CD4-positive, alpha-beta T cell treated with Interleukin-1 beta for 1 hour (primary cell): ENCODE measurements at places on chromosomes 2 and 18.
A peak's percentile ranks its signal among the peaks of the same experiment; 100 is the strongest.

DNA sequence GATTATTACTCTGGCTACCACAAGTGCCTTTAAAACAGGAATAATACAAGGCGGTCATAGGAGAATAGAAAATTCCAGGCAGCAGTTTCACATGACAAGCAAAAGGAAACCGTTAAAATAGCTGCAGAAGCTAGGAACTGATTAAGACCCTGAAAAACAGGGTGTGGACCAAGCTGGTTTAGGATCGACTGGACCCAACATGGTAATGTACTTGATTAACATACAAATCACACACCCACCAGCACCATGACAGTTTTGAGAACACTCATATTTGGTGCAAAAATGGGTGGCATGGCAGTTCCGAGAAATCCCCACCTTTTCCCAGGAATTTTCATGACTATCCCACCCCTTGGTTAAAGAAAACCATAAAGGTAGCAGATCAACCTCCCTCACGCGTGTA is 51.9 kb upstream of the TMEM163 start:
- no peak for DNase-seq

DNA sequence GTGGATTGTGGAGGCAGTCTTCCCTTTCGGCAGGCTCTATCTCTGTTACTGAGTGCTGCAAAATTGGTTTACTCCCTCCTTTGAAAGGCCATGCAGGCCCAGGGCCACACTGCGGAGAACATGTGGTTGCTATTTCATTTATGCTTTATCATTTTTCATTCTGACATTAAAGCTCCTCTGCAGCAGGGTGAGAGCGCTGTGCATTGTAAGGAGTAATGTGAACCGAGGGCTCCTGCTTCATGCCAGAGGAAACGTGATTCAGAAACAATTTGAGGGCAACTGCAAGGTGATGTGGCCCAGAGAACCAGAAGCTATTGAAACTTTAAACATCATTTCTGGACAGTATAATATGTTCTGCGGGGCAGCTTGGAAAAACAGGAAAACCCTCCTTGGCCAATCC is 341.6 kb upstream of the NT5C1B start:
- no peak for DNase-seq

- no peak for DNase-seq
These were observed 674.0 kb downstream of the PLCL1 start for GRCh38 chr2:198478361-198478760.

GRCh38 chr2:186697536-186697935 is 3.7 kb downstream of the FAM171B start:
- no peak for DNase-seq

DNA sequence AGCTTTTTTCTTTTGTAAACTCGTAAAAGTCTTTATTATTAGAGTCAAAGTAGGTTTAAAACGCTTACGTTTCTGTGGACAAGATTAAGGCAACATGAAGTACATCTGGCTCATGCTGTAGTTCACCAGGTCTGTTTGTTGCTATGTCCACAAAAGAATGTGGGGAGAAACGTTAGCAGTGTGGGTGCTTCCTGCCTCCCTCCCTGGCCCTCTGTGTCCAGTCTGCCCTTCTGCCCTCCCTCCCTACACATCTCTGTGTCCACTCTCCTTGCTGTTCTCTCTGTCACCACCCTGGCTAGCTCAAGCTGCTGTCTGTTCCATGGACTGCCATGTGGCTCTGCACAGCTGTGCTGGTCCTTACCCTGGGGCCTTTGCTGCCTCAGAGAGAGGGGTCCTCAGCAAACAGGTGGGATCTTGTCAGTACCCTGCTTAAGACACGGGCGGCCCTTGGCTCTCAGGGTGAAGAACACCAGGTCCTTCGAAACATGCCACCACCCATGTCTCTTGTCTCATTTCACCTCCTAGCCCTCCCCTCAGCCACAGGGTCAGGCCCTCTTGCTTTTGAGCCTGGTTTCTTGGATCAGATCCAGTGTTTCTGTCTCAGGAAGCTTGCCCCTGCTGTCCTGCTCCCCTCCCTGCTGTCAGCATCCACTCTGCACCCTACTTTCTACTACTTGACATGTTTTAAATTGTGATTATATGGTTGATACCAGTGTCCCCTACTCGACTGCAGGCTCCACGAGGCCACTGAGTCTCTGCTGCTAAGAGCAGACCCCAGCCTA is 79.2 kb downstream of the LIMS1 start:
- DNase-seq = no peak

GRCh38 chr2:196449083-196449482 is 190.4 kb upstream of the CCDC150 start:
- no peak for DNase-seq

GRCh38 chr2:71778514-71778913 is 325.2 kb downstream of the DYSF start:
- DNase-seq = no peak

GRCh38 chr2:233116946-233117345 is 56.8 kb downstream of the INPP5D start:
- no peak for DNase-seq

DNA sequence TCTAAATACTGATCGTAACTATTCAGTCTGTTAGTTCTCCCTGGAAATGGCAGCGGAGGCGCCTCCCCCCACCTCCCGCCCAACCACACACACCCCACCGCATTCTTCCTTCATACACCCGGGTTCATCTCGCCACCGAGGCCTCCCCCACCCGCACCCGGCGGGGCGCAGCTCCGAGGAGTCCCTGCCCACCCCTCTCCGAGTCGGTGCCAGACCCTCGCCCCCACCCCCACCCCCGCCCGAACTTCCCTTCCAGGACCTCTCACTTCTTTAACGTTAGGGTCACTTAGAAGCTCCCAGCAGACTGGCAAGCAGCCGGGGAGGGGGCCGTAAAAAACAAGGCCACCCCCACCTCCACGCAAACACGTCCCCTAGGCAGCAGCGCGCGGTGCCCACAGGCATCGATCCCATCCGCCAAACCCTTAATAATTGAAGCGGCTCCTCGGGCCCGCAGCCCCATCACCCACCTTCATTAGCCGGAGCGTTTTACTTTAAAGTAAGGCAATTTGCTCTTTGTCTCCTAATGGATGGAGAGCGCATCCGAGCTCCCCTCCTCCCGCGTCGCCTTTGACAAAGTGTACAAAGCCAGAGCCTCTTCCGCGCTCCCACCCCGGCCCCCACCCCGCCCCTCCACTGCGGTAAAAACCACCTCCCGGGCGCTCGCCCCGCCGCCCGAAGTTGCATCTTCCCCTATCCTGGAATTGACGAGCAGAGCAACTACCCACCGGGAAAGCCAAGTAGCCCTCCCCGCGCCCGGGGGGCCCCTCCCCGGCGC is 624 bp downstream of the ZNF516 start:
- DNase-seq = peak; percentile 22

GRCh38 chr2:127651971-127652550 is 6.1 kb downstream of the GPR17 start:
- no peak for DNase-seq

GRCh38 chr2:27494944-27495554 is at the start of gene FNDC4:
FNDC4 (minus strand) TSS chr2:27495200; CDS start chr2:27494679, 521 bp downstream.
- DNase-seq = no peak

DNA sequence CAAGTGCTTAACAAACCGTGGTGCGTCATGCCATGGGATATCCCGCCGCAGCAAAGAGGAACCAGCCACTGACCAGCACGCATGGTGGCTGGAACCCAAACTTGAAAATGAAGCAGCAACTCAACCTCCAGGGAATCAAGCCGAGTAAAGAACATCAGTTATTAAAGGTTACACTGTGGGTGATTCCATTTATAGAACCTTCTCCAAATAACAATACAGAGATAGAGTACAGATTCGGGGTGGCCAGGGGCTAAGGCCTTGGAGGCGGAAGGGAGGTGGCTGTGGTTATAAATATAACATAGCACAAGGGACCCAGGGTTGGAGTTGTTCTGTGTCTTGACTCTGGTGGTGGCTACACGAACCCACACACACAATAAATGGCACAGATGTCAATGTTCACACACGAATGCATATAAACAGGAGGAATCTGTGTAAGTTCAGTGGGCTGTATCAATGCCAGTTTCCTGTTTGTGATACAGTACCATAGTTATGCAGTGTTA is 123.1 kb downstream of the EIPR1 start:
- no peak for DNase-seq

DNA sequence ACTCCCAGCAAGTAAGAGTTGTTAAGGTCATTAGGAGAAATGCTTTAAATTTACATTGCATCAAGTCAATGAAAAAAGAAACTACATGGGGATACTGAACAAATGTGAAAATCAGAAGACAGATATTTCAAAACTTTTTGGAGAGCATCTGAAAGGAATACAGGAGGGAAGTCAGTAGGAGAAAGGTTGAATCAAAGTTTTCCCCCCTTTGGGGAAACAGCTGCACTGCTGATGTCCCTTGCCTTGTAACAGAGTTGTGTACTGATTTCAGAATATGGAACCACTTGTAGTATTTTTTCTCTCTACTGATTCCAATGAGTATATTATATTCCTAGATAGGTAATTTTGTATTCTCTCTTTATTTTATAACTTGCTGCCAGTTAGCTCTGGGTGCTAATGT is 592.5 kb upstream of the ZEB2 start:
- no peak for DNase-seq

DNA sequence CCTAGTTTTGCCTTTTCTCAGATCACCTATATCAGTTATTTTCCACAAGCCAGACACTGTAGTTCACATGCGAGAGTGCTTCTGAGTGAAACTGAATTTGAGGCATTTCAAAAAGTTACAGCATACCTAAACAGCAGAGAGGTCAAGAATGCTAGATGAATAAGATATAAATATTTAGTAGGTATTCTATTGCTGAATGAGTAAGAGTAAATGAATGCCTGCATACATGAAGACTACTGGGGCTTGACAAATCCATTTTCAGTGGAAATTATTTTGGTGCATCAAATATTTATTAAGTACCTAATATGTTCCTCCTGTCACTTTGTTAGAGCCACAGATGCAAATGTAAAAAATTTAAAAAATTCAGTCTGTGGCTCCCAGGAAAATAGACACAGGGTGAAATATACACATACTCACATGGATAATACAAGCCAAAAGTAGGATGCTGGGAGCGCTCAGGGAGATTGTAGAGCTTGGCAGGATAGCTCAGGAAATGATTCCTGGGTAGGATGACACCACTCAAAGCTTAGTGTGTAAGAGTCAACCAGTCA is 27.6 kb upstream of the CDC42EP3 start:
- no peak for DNase-seq

GRCh38 chr18:34697233-34697632 is 12.9 kb upstream of the DTNA start:
- DNase-seq = no peak

DNA sequence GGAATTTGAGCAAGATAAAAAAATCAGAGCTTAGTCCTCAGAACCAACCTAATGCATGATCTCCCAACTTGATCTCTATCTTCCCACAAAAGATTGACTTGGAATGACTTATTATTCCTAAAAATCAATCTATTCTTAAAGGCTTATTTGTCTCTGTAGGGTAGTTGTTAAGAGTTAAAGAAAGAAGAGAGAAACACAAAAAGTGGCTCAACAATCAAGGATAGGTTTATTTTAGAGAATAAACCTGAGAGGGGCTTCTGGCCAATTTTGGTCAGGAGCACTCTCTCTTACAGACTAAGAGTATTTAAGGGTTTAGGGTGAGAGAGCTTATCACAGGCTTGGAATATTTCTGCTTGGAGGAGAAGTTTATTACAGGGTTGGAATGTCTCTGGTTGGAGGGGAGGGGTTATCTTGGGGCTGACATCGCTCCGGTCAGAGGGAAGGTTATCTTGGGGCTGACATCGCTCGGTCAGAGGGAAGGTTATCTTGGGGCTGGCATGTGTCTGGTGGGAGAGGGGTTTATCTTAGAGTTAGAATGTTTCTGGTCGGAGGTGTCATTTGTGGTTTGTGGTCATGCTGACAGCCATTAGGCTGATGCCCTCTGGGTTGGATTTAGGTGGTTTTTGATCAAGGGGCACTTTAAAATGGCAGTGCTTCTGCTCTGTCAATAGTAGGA is 2.4 kb upstream of the MFF start:
- no peak for DNase-seq

- DNase-seq = no peak
These were observed 49.7 kb upstream of the ZNF397 start for GRCh38 chr18:35190948-35191697.

DNA sequence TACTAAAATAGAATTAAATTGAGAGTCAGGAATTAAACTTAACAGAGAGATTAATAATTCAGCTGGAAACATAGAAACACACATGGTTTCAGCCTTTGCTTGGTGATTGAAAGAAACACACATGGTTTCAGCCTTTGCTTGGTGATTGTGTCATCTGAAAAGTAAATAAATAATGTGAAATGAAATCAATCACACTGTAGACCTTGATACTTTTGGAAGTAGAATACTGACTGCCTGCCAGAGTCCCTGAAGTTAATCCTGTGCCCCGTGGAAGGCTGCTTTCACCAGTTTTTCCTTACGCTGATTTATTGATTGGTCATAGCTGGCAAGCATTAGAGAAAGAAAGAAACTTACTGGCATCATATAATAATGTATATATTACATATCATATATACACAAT is 1252.7 kb upstream of the FAM98A start:
- no peak for DNase-seq

DNA sequence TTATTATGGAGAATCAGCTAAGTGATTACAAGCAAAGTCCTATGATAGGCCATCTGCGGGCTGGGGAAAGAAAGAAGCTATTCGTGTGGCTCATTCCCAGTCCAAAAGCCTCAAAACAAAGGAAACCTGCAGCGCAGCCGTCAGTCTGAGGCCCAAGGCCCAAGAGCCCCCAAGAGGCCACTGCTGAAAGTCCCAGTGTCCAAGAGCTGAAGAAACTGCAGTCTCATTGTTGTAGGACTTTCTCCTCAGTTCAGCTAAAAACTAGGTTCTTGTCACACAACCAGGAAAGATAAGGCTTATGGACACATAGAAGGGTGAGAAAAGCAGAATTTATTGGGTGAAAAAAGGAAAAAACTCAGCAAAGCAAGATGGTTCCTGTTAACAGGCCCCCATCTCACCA is 143.2 kb downstream of the RHBDD1 start:
- DNase-seq = no peak
